ENCODE measurements at places on chromosomes 3 and 15.

DNA sequence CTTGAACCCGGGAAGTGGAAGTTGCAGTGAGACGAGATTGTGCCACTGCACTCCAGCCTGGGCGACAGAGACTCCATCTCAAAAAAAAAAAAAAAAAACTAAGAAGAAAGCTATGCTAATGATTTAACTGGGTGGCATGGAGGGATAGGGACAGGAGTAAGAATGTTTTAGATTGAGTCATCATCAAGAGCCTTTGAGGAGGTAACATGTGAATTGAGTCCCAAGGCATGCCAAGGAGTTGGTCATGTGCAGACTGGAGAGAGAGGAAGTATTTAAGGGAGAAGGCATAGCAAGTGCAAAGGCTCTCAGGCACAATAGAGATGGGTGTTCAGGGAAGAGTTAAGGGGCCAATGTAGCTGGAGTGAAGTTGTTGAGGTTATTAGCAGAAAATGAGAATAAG lies 9.1 kb downstream of the BNC1 start:
- DNase-seq = no peak

- DNase-seq = no peak
These were observed 399.9 kb downstream of the PDCD6IP start for GRCh38 chr3:34198309-34198708.

GRCh38 chr3:113212844-113213375 lies 1.6 kb downstream of the BOC start:
- no peak for DNase-seq

DNA sequence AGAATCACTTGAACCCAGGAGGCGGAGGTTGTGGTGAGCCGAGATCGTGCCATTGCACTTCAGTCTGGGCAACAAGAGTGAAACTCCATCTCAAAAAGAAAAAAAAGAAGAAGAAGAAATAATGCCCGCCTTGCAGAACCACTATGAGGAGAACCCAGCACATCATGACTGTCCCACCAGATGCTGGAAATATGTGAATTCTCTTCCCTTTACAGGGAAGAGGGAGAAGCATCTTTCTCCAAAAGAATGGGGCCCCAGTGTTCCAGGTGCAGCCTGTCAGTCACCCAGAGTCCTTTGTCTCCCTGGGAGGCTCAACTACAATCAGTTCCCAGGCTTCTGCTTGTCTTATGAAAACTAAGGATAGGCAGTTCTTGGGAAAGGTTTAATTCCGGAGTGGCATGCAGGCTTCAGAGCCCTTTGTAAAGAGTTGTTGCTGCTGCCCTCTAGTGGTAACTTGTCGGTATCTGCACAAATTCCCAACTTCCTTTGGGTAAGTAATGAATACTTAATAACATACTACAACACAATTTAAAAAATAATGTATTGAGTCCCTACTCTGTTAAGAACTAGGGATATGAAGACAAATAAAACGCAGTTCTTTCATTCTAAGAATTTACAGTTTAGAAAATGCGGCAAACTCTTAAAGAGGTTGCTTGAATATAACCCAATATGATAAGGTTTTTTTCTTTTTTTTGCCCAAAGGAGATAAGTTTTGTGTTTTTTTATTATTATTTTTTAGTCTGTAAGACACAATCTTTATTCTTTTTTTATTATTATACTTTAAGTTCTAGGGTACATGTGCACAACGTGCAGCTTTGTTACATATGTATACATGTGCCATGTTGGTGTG lies 18.6 kb upstream of the TICRR start:
- DNase-seq = no peak

- DNase-seq = no peak
These were observed 352.6 kb upstream of the TGFBR2 start for GRCh38 chr3:30253832-30254231.

- no peak for DNase-seq
These were observed 56.2 kb upstream of the SPATA12 start for GRCh38 chr3:57004229-57004628.

Measured in activated CD8-positive, alpha-beta memory T cell treated with anti-CD3 and anti-CD28 coated beads for 1 hour (primary cell).